ENCODE measurements at places on chromosomes 5 and 9.

GRCh38 chr5:5373351-5373989 lies 49.0 kb upstream of the ICE1 start:
- no peak for DNase-seq

DNA sequence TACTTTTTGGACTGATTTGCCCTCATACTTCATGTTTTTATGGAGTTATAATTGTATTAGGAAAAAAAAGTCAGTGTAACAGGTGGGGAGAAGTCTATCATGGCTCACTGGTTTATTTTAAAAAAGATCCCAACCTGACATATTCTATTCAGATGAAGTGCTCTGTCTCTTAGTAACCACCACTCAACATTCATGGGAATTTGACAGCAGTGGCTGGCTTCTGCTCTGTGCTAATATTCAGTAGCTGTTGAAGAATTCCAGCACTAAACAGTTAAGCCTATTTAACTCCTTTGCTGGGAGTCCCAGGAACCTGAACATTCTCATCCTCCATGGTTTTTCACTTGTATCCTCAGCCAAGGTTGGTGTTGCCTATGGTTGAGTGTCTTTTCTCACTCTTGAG lies 23.1 kb downstream of the CMYA5 start:
- DNase-seq, result no peak

DNA sequence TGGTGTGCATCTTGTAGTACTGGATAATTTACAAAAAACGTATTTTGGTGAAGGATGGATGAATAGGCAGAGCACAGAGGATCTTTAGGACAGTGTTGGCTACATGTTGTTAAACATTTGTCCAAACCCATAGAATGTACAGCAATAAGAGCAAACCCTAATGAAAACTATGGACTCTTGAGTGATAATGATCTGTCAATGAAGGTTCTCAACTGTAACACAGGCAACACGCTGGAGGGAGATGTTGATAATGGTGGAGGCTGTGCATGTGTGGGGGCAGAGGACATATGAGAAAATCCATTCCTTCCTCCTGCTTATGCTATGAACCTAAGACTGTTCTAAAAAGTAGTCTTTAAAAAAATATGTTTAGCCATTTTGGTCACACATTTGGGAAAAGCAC lies 194.0 kb downstream of the FER start:
- no peak for DNase-seq

DNA sequence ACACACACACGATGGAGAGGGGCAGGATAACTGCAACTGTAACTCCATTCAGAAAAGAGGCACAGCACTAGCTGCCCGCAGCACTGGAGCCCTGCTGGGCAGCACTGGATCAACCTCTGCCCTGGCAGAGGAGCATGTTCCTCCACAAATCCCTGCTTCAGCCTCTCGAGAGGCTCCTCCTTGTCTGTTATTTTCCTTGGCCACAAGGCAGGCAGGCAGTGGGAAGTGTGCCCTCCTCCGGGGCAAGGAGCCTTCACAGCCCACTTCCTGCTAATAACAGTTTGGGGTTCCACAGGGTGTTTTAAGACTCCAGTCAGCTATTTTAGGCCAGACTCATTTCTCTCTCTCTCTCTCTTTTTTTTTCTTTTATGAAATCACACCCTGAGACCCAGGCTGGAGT lies 11.8 kb downstream of the FXN start:
- no peak for DNase-seq

- no peak for DNase-seq
Observed at GRCh38 chr5:54037205-54037604, 273.2 kb downstream of the ARL15 start.

DNA sequence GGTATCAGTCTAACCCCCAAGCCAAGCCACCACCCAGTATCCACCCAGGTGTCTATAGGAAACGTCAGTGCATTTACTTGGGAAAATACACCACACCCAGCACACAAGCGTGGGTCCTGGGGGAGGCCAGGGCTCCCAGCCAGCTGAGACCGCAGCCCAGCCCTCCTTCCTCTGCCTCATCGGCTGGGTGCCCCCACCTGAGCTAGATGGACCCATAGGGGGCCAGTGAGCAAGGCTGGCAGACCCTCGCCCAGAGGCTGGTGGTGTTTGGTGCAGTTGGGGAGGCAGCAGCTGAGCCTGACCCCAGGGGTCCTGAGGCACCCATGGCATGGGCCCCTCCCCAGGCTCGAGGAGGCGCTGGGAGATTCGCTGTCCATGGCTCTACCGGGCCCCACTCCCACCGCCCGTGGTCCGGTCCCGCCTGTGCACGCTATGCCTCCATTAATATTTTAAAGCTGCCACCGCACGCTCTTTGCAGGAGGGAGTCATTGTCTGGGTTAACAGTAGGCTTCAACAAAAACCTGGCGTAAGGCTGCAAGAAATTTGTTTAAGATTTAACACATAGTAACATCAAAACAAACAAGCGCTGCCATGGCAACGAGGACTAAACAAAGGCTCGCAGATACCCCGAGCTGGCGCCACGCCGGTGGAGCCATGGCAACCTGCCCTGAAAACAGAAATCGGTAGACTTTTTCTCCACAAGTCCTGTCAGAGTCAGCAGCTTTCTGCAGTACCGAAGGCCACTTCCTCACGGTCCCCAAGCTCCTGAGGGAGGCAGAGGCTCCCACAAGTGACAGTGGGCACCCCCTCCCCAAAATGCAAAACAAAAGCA lies 20.6 kb downstream of the TPPP start:
- peak; percentile 28 for DNase-seq

DNA sequence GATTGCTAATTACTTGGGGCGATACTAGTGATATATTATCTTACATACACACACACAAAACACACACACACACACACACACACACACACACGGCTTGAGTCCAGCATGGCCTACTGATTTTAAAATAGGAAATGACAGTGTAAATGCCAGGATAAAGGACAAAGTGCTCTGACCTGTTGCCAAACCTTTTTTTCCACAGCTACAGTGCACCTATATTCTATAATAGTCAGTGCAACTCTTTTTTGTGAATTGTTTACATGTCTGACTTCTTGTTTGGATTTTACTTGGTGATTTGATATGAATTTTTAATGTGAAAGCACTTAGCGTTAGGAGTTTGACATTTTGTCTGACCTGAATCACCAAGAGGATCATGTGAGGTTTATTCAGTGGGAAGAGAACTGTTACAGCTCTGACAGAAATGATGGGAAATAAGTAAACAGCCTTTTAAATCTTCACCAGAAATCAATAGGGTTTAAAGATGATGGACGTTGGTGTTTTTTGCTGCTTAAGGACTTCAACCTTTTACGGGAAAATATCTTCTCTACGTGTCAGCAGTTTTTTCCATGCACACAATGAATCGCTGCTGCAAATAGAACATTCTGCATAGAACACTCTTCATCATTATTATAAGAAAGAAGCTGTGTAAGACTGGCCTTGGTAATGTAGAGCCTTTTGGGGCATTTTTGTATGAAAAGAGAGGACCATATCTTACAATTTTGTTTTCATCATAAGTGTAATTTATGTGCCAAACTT lies 218.5 kb downstream of the RANBP17 start:
- no peak for DNase-seq

DNA sequence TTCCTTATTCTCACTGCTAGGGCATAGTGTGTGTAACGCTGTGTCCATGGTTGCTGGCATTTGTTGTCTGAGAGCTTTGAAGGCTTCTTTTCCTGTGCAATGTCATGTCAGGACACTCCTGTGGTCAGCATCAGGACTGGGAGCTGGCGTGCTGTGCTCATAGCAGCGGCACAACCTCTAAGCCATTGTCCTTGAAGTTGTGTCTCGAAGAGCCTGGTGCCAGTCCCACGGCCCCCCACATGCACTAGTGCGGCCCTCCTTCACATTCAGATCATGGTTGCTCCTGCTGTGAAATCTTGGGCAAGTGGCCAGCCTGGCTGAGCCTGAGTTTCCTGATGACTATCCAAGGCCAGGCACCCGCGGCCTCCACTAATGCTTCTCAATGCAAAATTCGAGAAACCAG lies 32.4 kb downstream of the PDZD2 start:
- DNase-seq, result no peak

GRCh38 chr5:109805472-109805871 lies 115.7 kb downstream of the MAN2A1 start:
- DNase-seq, result no peak

DNA sequence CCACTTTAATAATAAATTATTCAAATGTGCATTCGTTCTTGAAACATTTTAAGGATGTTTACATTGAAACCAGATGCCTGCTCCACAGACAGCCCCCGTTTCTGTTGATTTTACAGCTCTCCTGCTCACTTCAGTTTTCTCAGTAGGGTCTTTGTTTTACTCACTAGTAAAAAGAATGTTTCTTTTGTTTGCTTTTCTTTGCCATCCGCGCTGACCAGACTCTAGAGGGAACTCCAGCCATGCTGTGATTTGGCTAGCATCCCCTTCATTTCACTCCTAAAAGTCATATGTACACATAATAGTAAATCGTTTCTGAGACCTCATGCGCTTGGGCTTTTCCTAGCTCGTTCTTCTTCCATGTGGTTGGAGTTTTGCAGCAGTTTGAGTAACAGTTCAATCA lies 28.7 kb upstream of the PALM2AKAP2 start:
- DNase-seq, result no peak

GRCh38 chr5:168881427-168882149 lies 302.4 kb upstream of the PANK3 start:
- no peak for DNase-seq

DNA sequence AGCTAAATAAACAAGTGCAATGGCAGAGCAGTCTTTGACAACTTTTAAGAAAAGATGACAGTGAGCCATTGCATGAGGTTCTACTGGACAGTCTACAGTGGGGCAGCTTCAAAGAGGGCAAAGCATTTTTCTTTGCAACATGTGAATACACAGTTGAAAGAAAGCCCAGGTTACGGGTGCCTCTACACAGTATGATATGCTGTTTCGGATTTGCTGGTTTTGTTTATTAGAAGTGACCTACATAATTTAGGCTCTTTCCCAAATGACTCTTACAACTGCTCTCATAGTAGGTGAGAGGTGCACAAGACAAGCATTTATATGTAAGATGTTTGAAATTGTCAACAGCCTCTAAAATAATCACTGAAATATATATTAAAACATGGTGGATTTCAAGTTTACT lies 62.4 kb downstream of the MEF2C start:
- no peak for DNase-seq

DNA sequence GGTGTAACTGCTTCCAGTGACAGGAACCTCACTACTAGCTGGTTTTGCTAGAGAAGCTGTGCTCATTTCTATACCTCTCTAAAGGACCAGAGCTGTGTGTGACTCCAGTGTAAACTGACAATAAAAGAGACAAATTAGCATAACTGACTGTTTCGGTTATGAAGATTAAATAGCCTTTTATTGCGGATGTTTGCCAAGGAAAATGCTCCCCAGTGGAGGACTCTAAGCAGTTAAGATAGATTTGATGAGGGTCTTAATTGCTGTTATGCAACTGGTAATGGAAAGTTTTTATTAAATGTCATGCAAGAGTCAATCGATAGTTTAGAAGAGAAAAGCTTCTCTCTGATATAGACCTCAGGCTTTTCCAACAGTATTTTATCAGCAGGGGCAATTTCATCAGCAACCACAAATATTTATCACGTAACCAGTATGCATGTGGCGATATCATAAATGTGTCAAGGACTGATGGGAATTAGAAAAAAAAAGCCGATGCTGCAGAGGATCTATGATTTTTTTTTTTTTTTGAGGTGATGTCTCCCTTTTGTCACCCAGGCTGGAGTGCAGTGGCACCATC lies 275.2 kb upstream of the DMAC1 start:
- DNase-seq, result no peak

- DNase-seq, result no peak
Observed at GRCh38 chr5:39080597-39081204, 6.5 kb upstream of the RICTOR start.

DNA sequence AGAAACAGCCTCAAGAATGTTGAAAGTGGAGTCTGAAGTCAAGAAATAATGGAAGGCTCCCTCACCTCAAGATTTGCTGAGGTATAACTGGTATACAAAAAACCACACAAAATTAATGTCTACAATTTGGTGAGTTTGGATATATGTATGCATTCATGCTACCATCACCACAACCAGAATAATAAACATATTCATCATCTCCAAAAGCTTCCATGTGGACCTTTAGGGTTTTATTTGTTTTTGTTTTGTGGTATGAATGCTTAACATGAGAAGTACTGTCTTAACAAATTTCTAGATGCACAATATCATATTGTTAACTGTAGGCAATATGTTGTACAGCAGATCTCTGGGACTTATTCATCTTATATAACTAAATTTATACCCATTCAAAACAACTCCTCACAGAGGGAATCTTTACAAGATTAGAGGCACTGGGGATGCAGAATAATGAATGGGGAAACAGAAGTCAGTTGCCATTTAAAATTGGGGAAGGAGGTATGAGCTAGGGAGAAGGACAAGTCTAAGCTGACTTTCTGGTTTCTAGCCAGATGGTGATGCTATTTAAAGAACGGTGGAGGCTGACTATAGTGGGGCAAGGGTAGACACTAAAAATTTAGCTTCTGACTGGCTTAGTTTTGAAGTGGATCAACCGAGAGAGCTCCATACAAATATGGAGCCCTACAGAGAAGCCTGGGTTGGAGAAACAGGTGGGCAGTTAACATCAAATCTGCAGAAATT lies 213.9 kb downstream of the BNC2 start:
- peak; percentile 70 for DNase-seq

GRCh38 chr9:111482694-111483438 lies 1.3 kb downstream of the ECPAS start:
- peak; percentile 28 for DNase-seq

GRCh38 chr5:97042996-97043395 lies 99.4 kb downstream of the LIX1 start:
- no peak for DNase-seq

Data from DMS 273 treated with DMSO at 0.1 percent for 48 hours (cell line).